A549 treated with Hydrocortisone at 1 μM for 4 hours (cell line): ENCODE measurements at places on chromosomes 16 and 17. TPM values are rescaled to one million over a fixed set of nuclear protein-coding genes. Genes with fewer than 3 reads are reported as not detected.

KRT39 gene
- total RNA-seq = not detected in 5 replicates

KRT24 gene
- not detected in 5 replicates for total RNA-seq

PRM3 gene
- total RNA-seq = not detected in 5 replicates

ARHGAP23 gene
- 52.9 to 79.4 TPM (median 70.2 TPM) in 5 replicates for total RNA-seq

BORCS6 gene
- total RNA-seq = 6.6 to 8.6 TPM (median 8.3 TPM) in 5 replicates

CACNG5 gene
- 0.16 TPM in 1 of 5 replicates, not detected in the others for total RNA-seq

KCNJ2 gene
- 0.05 to 0.09 TPM (median 0.06 TPM) in 5 replicates for total RNA-seq

LHX1 gene
- 0.96 to 1.6 TPM (median 1.3 TPM) in 5 replicates for total RNA-seq

ABCC11 gene
- total RNA-seq = 0.06 to 0.17 TPM (median 0.10 TPM) in 5 replicates

KRTAP16-1 gene
- total RNA-seq = not detected in 5 replicates

CTU2 gene
- total RNA-seq = 27.6 to 32.5 TPM (median 32.0 TPM) in 5 replicates

HLF gene
- total RNA-seq = 0.09 to 0.14 TPM (median 0.10 TPM) in 5 replicates

MBTD1 gene
- total RNA-seq = 4.4 to 5.7 TPM (median 5.2 TPM) in 5 replicates
